ENCODE measurements at places on chromosomes 6 and 20.

DNA sequence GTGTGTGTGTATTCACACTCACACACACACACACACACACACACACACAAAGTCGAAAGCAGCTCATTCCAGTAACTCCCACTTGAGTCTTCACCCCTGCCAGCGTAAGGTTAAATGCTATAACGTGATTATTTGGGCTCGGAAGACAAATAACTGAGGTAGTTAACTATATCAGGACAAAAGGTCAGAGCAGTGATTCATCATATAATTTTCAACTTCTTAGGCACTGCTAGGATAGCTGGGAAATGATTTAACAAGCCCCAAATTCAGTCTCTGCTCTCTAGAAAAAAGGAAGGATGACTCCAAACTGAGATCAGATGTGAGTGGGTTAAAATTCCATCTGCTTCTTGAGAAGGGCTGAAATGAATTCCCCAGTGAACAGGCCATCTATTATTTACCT, 30.7 kb downstream of the HDGFL1 start:
- no peak for DNase-seq

GRCh38 chr6:21908161-21908848, 314.8 kb downstream of the SOX4 start:
- DNase-seq = no peak

DNA sequence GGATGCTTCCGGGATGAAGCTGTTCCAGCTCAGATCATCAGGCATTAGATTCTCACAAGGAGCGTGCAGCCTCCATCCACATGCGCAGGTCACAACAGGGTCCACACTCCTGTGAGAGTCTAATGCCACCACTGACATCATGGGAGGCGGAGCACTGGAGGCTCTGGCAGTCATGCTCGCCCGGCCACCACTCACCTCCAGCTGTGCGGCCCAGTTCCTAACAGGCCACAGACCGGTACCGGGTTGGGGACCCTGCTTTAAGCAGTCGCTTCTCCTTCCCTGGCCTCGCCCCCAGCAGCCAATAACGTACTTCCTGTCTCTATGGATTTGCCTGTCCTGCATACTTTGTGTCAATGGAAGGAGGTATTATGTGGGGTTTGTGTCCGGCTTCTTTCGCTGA, 236.8 kb downstream of the TAF4 start:
- no peak for DNase-seq

GRCh38 chr20:37366743-37367142, 20.8 kb downstream of the SRC start:
- DNase-seq = peak; percentile 22

DNA sequence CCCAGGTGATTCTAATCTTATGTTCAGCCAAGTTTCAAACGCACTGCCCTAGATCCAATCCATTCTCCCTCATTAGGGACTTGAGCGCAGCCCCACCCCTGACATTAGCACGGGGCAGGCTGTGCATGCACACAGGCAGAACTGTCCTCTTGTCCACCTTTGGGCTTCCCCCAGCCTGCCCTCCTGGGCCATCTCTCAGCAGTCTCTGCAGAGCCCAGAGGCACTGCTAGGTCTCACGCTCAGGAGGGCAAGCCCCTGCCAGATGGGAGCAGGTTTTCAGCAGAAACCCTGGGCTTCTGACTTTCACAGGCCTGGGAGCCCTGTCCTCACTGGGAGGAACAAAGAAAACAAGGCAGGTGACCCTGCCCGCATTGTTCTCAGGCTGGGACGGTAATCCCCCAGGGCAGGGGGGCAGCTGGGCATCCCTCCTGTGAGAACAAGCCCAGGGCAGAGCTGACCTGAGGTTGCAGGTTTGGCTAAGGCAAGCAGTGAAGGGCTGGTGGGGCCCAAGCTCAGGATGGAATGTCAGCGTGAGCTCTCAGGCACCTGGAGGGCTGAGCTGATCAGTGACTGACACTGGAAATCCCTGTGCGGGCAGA, 24.5 kb downstream of the KCNK5 start:
- DNase-seq = no peak

DNA sequence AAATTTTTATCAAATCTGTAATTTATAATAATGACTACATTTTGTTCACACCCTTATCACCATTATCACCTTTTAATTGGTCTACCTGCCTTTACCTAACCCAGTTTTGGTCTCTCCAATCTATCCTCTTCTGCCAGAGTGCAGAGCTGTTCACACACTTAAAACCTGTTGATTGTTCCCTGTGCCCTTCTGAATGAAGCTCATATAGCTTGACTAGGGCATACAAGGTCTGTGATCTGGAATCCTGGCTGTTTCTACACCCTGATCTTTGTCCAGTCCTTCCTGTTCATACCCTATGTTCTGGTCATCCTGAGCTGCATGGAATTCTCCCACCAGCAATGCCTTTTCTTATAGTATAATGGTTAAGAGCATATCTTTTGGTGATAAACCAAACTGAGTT, 28.9 kb upstream of the SUMO4 start:
- DNase-seq = no peak

GRCh38 chr20:5127204-5127858, 523 bp downstream of the CDS2 start:
- no peak for DNase-seq

GRCh38 chr6:786946-787763, 94.2 kb upstream of the EXOC2 start:
- DNase-seq = no peak

DNA sequence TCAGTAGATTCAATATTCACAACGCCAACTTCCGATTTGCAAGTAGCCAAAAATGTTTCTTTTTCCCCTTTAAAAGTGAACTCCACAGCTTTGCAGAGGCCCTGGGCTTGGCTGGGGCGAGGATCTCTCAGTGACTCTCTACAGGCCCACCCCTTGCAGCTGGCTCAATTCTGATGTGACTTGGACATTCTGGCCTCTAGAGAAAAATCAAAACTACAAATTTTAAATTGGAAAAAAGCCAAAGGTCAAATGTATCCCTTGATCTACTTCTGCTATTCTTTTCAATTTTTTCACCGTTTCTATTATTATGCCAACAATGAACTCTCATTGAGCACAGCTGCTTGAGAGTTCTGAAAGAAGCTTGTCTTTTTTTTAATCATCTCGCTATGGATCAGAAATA, 245.9 kb upstream of the HS3ST5 start:
- no peak for DNase-seq

- no peak for DNase-seq
Observed at GRCh38 chr20:40588891-40589290, 100.1 kb downstream of the MAFB start.

DNA sequence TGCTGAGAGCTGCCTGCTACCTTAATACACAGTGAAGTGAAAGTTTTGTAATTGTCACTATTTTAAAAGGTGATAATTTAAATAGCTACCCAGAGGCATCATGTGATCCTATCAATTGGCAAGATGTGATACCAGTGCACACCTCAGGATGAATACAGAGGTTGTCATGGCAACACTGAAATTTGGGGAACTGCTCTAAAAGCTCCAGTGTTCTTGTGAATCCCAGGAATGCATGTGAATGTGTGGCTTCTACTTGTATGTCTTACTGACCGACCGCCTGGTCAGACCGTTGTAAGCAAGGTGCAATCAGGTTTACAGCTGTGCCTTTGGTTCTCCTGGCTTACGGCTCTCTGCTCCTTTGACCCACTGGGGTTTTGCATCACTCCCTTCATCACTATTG, 146.3 kb upstream of the GJE1 start:
- no peak for DNase-seq

GRCh38 chr6:14807971-14808370, 437.9 kb upstream of the JARID2 start:
- no peak for DNase-seq

- DNase-seq = peak; percentile 80
Observed at GRCh38 chr6:143059663-143060353, 881 bp upstream of the AIG1 start.

GRCh38 chr6:159919011-159919511, 28.3 kb downstream of the MAS1 start:
- DNase-seq = no peak

- no peak for DNase-seq
Observed at GRCh38 chr6:134830194-134830593, 119.7 kb downstream of the ALDH8A1 start.

GRCh38 chr20:61973515-61974356, 91.9 kb downstream of the TAF4 start:
- DNase-seq = no peak

DNA sequence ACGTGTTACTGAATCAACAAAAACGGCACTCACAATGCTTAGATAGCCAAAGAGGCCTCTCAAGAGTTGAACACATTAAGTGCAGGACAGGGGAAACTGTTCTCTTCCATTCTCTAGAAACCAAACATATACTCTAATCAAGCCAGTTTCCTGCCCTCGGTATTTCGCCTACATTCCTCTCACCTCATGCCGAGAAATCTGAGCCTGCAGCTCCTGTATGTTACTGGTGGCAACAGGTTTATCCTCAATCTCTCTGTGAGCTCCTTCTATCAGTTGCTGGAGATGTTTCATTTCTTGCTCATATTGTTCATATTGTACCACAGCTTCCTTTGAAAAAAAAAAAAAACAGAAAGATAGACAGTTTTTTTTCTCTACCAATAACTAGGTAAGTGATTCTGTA, 328.9 kb downstream of the SYNE1 start:
- DNase-seq = no peak

DNA sequence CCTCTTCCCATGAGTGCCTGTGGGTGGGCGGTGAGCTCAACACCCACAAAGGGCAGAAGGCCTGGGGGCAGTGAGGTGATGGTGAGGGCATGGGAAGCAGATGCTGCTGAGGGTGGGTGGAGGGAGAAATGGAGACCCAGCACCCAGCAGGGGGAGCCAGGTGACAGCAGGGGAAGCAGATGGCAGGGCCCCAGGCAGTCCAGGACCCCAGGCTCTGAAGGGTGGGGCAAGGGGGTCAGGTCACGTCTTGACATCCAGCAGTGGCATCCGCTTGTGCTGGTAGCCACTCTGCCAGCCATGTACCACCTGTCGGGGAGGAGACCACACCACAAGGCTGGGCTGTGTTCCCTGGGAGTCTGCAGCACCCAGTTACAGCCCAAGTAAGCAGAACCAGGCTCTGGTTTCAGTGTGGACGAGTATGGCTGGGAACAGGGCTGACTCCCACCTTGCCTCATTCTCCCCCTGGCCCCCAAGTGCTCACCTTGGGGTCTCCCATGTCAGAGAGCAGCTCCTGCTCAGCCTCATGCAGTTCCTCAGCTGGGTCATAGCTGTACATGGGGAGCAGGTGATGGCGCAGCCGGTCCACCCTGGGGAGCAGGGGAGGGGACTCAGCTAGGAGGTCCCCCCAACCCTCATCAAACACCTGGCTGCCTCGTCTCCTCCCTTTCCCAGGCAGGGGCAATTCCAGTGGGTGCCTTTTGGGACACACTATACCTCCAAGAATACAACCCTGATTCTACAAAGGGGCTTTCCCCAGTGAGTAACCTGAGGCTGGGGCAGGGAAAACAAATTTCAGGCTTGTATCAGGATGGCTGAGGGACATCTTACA, 2.0 kb downstream of the SMIM29 start:
- no peak for DNase-seq

DNA sequence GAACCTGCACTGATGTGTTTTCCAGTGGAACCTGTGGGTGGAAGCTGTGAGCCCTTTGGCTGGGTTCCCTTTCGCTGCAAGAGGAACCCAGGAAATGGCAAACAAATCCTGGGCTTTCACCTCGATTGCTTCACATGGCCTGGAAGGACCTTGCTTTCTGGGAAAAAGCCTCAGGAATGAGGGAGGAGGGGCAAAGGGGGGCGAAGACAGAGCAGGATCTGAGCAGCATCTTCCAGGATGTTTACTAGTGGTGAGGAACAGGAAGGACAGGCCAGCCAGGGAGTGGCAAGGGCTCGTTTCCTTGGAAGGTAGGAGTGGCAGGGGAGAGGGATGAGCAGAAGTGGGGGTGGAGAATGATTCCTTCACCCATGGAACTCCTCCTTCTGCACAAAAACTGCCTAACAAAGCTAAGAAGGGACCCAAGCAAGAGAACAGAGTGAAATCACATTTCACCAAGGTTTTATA, 5.9 kb downstream of the SLC2A10 start:
- DNase-seq = no peak

DNA sequence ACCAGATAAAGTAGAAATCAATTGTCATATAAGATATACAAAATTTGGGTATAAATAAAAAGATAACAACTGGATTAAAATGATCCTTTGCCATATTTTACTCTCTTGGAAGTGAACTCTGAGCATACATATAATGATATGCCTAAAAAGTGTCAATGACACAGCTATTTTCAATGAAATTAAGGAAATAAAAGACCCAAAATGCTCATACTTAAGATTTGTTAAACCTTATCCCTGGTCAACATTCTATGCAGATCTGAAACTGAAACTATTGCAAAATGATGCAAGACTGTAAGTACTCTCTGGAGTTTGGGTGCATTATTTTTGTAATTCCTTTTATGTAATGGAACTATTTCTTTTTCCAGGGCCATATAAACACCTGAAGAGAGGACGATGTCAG, 119.0 kb upstream of the SGK1 start:
- DNase-seq = no peak

- no peak for DNase-seq
Observed at GRCh38 chr20:57946559-57947315, 236.9 kb upstream of the PMEPA1 start.

DNA sequence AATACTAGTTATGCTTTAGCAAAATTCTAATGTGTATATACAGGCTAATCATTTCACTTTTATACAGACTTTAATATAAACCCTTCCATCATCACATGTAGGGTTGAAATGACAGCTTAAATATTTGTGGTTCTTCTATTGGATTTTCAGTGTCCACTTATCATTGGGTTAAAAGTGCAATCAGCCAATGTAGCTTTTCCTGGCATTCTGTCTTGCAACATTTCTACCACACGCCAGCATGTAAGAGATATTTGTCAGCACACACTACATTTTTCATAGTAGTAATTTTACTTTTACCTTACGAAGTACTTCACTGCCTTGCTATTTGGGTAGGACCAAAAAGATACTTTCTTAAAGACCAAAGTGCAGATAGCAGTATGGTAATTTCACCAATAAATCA, 252.0 kb downstream of the TBX18 start:
- no peak for DNase-seq

GRCh38 chr6:121297694-121298093, 36.6 kb downstream of the TBC1D32 start:
- peak; percentile 67 for DNase-seq

DNA sequence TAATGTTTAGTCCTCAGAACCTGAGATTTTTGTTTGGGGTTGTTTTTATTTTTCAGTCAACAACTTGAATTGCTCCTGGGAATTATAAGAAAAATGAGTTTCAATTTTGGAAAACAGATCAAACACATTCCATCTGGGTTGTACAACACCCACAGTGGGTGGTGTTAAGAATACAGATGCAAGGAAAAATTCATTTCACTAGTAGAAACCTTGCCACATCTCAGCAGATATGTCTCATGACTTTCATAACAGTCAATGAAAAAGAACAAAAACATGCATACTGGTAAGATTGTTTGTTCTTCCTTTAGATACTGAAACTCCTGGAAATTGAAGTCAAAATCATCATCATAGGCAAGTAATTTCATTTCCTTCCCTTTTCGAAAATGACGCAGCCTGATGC, 78.9 kb downstream of the MOXD1 start:
- no peak for DNase-seq

- no peak for DNase-seq
Observed at GRCh38 chr6:221531-222349, 70.5 kb upstream of the DUSP22 start.
